Activated CD4-positive, alpha-beta T cell treated with anti-CD3 and anti-CD28 coated beads for 24 hours (primary cell): ENCODE measurements at places on chromosomes 6 and 20.

DNA sequence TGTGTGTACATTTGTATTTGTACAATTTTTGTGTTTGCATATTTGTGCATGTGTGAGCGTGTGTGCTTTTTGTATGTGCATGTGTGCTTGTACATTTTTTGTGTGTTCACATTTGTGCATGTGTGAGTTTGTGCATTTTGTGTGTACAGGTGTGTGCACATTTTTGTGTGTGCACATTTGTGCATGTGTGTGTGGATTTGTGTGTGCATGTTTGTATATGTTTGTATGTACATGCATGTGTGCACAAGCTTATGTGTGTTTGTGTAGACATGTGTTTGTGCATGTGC, 28.9 kb downstream of the PRR18 start:
- DNase-seq: no peak

DNA sequence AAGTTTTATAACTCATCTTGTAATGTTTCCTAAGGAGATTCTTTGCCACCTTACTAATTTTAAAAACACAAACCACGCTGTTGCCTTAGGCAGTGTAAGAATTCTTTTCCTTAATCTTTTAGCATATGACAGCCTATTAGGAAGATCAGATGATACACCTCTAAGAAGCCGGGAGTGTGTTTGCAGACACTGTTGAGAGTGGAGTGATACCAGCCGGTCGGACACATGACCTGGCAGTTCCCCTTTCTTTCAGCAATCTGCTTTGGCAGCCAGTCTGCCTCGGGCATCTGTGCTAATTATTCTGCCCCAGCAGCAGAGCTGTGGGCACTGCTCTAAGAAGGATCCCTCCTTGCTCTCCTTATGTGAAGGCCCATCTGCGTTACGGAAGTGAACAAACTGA, 50.9 kb downstream of the PLCB4 start:
- DNase-seq: no peak

DNA sequence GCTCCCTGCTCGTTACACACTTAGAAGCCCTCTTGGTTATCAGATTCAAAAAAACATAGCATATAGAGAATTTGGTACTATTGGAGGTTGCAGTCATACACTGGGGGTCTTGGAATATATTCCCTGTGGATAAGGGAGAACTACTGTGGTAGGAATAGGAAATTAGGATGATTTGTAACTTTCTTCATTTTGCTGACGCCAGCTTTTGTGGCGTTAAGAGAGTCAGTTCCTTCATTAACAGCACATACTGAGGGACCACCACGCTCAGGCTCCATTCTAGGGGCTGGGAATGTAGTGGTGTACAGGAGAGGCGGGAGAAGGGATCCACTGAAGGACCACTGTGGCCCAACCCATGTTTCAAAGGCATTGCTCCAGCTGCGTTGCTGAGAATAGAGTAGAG, 140.3 kb downstream of the MBOAT1 start:
- no peak for DNase-seq

- DNase-seq: no peak
These were observed 15.6 kb downstream of the HAO1 start for GRCh38 chr20:7924692-7925091.

- DNase-seq: no peak
These were observed 32.8 kb upstream of the HBS1L start for GRCh38 chr6:135087403-135087802.

- DNase-seq: no peak
These were observed 15.9 kb upstream of the TMEM30A start for GRCh38 chr6:75300531-75300855.

GRCh38 chr6:163207431-163208383, 206.8 kb upstream of the QKI start:
- no peak for DNase-seq

- DNase-seq: no peak
These were observed 238.6 kb upstream of the PMEPA1 start for GRCh38 chr20:57948180-57948955.

GRCh38 chr20:37919389-37920040, 16.6 kb downstream of the VSTM2L start:
- no peak for DNase-seq

- no peak for DNase-seq
These were observed 33.7 kb downstream of the PYGB start for GRCh38 chr20:25281541-25281991.

GRCh38 chr6:71206089-71206488, 82.5 kb upstream of the OGFRL1 start:
- no peak for DNase-seq

- DNase-seq: no peak
These were observed 70.0 kb upstream of the SASH1 start for GRCh38 chr6:148272597-148272996.

DNA sequence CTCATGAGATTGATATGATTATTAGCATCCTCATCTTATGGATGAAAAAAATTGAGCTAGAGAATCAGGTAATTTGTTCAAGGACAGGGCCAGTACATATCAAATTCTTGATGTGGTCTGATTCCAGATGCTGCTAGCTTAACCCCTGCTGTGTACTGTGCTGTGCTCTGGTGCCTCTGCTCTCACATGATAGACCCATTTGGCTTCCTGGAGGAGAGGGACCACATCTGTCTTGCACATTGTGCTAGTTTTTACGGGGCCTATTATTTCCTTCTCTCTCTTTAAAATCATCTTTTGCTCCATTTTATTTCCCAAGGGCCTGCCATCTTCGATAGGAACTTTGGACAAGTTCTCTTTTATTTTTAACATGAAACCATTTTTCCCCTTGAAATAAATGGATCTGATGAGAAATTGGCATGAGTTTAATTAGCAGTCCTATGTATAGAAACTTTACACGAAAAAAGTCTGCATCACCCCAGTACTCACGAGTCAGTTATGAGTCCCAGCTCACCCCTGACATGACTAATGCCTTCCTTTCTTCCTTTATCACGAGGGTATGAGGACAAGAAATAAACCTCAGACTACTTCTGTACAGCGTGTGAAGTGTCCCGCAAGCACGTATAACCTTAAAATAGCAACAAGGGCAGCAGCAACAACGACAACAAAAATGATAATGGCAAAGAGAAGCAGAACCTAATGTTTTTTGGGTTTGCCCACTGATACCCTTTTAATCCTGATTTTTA, 26.5 kb downstream of the CD109 start:
- no peak for DNase-seq

DNA sequence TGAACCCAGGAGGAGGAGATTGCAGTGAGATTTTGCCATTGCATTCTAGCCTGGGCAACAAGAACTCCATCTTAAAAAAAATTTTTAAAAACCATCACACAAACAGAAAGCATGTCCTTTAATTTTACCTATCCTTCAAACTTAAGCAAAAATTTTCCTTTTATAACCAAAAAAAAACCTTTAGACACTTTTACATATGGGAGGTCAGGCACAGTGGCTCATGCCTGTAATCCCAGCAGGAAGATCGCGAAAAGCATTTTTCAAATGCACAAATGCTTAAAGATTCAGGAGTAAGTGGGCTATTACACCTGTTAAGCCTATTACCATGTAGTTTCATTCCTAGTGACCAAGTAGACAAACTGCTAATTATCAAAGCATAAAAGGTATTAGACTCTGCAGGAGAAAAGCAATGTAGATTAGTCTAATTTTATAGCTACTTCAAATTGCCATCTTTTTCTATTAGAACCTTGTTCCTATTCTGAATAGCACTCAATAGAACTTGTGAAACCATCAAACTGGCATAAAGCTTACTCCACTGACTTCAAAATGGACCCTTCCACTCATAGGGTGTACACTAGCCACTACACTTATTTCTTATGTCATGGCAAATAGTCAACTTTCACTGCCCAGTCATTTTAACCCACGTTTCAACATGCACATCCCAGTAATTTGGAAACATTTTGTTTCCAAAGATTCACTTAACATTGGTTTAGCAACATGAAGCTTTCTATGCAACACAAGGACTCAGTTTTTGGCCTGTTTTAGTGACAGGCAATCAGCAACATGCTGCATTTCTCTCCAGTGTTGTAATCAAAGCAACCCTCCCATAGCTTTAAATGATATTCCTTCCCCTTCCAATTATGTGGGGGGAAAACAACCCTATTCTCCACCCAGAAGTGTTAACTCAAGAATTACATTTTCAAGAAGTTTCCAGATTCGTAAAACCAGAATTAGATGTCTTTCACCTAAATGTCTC, 4.0 kb downstream of the EEF1A1 start:
- DNase-seq: no peak

GRCh38 chr6:102474041-102474807, 1080.7 kb downstream of the GRIK2 start:
- DNase-seq: no peak

DNA sequence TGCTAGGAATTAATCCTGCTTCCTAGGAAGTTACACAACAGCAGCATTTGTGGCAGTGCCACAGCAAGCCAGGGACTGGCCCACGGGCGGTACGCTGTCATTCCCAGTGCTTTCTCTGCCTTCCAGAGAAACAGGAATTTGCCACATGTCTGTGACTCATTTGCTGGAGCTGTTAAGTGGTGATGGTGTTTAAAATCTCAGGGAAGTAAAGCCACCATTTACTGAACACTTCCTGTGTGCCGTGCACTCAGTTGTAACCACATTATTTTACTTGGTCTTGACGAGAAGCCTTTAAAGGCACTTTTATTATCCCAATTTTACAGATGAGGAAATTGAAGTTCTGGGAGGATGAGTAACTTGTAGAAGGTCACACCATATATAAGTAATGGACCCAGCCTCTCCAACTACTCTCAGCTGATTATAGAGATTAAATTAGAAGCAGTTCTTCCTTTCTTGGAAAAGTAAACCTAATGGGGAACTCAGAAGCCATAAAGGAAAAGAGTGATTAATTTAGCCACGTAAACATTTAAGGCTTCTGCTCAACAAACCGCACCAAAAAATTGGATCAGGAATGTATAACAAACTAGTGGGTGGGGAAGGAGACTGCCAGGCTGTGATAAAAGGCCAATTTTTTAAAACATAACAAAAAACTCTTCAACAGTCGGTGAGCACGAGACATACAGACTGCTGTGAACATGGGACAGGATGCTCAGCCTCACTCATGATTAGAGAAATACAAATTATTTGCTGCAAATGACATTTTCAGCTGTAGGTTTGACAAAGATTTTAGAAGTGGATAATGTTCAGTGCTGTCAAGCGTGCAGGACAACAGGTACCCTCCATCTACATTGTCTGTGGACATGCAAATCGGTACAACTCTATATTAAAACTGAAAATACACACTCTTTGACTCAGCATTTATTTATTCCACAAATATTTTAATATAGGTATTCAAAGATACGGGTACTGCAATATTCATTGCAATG, 311.2 kb downstream of the NRN1 start:
- DNase-seq: no peak

DNA sequence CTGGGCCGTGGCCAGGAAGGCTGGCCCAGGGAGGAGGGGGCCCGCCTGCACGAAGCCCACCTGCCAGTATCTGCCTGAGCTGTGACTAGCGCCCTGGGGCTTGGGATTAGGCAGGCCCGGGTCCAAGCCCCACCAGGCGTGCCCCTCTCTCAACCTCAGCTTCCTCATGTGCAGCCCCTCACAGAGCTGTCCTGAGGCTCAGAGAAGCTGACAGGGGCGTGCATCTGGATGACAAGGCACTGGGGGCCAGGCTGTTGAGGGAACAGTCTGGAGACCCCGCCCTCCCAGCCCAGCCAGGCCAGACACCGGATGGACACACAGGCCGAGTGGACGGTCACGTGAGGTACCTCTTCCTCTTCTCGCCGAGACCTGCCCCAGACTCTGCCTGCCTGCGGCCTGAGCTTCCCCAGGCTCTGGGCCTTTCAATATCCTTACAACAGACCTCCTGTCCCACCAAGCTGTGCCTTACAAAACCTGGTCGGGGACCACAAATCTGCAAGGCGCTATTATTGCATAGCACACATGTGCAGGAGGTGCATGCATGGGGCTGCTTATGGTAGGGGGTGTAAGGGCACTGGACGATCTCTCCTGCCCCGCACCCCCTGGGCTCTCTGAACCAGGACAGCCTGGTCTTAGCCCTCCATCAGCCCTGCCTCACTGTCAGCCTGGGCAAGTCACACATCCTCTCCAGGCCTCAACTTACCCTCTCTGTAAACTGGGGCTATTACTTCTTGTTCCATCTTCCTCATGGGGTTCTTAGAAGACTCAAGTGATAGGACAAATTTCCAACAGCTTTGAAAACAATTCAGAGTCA, 20.0 kb downstream of the NOL4L start:
- DNase-seq: no peak

GRCh38 chr20:43915211-43916072, 790 bp downstream of the TOX2 start:
- no peak for DNase-seq

DNA sequence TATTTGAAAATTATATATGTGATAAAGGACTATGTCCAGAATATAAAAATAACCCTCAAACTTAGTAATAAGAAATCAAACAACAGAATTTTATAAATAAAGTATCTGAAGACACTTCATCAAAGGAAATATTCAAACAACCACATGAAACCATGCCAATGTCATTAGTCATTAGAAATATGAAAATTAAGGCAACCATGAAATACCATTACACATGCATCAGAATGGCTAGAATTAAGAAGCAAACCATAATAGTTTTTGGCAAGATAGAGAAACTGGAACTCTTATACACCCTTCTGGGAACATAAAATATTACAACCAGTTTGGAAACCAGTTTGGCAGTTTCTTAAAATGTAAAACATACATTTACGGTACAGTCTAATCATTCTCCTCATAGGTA, 137.2 kb upstream of the ADGRB3 start:
- no peak for DNase-seq

DNA sequence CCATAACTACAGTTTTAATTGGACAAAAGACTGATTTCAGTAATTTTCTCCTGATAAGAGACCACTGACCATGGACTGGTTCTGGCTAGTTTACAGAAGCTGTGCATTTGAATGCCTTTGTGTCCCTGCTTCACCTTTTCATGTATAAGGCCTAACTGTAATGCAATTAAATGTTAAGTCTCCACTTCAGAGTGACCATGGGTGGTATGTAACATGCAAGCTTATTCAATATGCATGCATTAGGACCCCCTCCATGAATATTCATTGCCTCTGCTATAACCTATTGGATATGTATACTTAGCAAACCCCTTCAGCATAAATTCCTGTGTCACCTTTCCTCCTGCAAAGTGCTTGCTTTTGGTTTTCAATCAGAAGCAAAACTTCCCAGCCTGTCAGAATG, 2.2 kb downstream of the UBD start:
- no peak for DNase-seq
